Karpas-422 (cell line): ENCODE measurements at places on chromosomes 5 and 9. TPM values are rescaled to one million over a fixed set of nuclear protein-coding genes. Genes with fewer than 3 reads are reported as not detected.

DNA sequence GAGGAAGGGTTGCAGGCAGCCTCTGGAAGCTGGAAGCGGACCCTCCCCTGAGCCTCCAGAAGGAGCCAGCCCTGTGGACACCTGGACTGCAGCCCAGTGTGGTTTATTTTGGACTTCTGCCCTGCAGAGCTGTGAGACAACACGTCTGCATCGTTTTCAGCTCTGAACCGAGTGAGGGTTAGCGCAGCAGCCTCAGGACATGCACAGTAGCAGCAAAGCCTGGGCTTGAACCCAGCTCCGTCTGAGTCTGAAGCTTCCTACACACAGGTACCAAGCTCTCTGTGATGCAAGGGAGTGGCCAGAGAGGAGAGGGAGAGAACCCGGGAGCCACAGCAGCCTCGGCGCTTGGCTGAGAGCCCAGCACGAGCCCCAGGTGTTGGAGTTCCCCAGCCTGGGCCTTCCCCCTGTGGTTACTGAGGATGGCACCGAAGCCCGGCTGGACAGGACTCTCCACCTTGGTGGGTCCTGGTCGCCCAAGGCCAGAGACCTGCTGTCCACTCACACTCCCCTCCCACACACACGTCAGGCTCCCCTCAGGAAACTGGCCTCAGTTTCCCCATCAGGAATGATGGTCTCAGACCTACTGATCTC lies 128.2 kb downstream of the OLFM1 start:
- DNase-seq = no peak
- no peaks in the 10 kb centered on the region for H3K27me3 ChIP-seq
- H3K27ac ChIP-seq = no peak overlapping the region

DNA sequence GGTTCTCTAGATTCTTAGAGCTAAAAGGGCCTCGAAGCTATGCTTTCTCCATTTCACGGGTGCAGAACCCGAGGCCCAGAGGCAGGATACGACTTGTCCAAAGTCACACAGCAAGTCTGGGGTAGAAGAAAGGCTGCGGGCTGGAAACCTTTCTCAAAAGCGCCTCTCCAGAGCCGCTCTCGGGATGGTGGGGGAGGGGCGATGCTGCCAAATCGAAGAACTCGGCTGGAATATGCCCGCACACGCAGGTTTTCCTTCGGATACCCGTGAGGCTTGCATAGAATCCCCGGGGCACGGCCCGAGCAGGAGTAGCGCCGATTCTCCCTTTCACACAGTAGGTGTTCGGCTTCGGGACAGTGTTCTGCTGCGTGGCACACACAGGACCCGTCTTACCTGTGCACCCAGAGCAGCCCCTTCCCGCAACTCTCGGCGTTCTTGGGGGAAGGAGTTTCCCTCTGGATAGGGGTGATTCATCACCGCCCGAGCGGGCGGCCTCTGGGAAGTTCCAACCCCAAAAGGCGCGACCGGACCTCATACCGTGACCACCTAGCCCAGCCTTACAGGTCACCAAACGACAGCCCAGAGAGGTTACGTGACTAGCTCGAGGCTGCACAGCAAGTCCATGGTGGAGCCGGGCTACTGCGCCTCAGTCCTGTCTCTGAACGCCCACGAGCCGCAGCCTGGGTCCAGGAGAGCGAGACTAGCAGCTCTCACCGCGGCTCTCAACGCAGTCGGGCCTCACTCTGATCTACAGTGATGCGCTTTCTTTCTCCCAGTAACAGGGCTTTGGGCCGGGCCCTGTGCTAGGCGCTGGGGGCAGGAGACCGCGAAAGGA lies 4.1 kb downstream of the PAX5 start:
- no peaks in the 10 kb centered on the region for H3K27me3 ChIP-seq
- peak overlapping the region; percentile 92 for H3K27ac ChIP-seq
- peak; percentile 73 for DNase-seq

- H3K4me1 ChIP-seq = peaks cover 39% of the 10 kb centered on the region
- no peaks in the 10 kb centered on the region for H3K27me3 ChIP-seq
- peak overlapping the region; percentile 98 for H3K4me3 ChIP-seq
- peaks cover 28% of the 10 kb centered on the region for H3K36me3 ChIP-seq
- peak overlapping the region; percentile 79 for H3K27ac ChIP-seq
- no peak for DNase-seq
Measured at GRCh38 chr5:178231539-178232123, 971 bp downstream of the PHYKPL start.

DNA sequence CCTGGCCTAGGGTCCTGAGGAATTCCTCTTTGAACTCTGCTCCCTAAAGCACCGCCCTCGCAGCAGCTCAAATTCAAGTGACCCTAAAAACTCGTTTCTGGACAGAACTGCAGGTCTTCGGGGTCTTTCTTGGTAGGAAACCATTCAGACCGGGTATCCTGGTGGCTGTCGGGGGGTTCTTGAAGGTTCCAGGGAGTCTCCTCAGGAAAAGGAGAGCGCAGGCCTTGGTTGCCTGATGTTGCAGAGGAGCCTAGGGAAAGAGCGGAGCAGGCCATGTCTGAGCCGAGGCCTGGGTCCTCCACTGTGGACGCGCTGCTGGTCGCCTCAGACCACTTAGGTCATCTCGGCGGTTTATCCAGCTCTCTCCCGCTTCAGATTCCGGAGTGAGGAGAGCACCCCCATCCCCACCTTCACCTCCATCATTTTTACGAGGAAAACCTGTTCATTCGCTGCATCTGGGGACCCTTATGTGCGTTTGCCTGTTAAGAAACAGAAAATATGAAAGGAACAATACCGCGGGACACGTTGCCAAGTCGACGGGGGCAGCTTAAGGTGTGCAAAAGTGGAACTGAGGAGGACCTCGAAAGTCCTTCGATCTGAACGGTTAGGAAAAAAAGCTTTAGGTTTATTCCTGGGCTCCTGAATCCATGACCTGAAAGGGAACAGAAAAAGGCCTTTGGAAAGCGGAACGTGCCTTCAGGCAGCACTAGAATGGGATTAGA lies 299.4 kb downstream of the PARP8 start:
- no peak overlapping the region for H3K27ac ChIP-seq
- H3K27me3 ChIP-seq = no peaks in the 10 kb centered on the region
- DNase-seq = no peak
- peaks cover 7% of the 10 kb centered on the region for H3K4me1 ChIP-seq
- no peaks in the 10 kb centered on the region for H3K36me3 ChIP-seq
- no peak overlapping the region for H3K4me3 ChIP-seq

DNA sequence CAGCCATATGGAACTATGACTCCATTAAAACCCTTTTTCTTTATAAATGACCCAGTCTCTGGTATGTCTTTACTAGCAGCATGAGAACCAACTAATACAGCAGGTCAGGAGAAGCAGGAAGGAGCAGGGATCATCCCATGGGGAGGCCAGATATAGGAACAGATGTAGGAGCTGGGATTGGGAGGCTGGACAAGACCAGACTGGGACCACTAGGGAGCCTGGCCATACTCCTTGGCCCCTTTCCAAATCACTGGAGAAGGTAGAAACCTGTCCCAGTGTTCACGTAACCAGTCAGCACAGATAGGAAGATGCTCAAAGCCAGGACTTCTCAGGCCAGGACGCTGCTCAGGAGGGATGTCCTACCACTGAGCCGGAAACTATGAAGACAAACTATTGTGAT lies 95.5 kb downstream of the LMX1B start:
- no peaks in the 10 kb centered on the region for H3K36me3 ChIP-seq
- no peak overlapping the region for H3K27ac ChIP-seq
- no peaks in the 10 kb centered on the region for H3K27me3 ChIP-seq
- DNase-seq = no peak
- H3K4me3 ChIP-seq = no peak overlapping the region

DNA sequence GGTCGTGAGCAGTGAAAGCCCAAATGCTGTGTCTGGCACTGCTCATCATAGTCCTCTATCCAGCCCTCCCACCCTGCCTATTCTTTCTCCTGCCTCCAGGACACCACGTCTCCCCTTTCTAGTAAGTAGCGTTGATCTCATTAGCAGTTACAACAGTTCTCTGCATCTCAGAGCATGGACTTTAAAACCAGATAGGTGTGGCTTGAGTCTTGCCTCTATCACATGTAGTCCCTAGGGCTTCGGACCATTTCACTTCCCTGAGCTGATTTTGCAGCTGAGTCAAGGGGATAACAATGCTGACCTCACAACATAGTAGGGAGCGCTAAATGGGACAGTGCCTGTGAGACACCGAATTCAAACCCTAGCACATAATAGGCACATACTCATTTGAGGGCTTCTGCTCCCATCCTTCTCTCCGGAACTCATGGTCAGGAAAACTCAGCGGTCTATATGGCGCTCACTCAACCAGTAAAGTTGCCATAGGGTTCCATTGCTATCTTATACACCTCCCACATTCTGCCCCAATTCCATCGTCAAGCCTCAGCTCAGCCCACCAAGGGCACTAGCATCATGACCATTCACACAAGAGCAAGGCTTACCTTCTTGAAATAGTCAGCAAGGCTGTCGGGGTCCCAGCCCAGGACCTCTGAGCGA lies 515 bp downstream of the LCP2 start:
- H3K4me3 ChIP-seq = no peak overlapping the region
- H3K36me3 ChIP-seq = no peaks in the 10 kb centered on the region
- H3K27ac ChIP-seq = no peak overlapping the region
- peaks cover 17% of the 10 kb centered on the region for H3K4me1 ChIP-seq

DNA sequence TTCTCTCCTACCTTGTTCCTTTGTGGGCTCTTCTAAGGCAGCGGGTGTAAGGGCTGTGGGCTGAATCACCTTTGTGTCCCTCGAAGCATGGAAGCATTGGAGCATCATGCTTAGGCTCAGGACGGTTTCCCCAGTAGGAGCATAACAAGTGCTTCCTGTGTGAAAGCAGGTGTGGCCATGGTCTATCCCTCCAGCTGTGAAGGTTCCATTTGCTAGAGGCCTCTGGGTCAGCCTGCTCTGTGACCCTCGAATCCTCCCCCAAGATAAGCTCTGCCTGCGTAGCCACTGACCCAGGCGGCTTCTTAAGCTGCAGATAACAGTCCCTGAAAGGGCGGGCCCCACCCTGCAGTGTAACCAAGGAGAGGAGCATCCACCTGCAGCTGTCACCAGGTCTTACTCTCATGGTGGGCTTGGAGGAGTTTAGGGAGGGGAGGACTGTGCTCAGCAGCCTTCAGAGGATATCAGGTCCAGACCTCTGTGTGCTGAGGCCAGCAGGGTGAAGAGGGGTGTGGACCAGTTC lies 8.4 kb upstream of the NDST1 start:
- H3K27me3 ChIP-seq = no peaks in the 10 kb centered on the region
- no peak overlapping the region for H3K4me3 ChIP-seq
- H3K36me3 ChIP-seq = no peaks in the 10 kb centered on the region
- H3K4me1 ChIP-seq = no peaks in the 10 kb centered on the region
- H3K27ac ChIP-seq = no peak overlapping the region
- DNase-seq = no peak

DNA sequence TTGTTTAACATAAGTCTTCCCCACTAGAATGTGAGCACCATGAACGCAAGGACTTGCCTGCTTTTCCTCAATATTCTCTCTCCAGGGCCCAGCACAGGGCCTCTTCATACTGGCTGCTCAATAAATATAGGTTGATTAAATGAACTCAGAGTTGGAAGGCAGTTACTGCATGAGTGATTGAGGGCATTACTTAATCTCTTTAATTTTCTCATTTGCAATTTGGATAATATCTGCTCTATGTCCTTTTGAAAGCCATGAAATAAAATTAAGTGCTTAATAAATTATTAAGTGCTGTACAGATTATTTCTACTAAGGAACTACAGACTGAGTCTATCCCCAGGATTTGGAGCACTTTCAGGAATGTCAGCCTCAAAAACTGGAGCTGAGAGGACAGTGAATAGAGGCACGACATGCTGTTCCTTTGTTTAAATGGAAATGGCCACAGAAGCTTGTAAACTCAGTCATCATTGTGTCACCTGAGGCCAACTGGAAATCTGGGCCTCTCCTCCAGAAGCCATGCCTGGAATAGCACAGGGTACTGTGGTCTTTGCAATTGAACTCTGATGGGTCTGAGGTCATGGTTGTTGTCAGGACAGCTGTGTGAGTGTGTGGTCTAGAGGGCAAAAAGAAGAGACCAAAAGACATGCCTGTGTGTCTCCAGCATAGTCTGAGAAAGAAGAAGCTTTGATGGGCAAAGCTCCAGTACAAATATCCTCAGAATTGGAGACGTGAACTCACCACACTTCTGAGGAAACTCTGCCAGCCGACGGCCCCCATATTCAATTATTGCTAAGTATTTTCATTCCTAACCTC lies 86.1 kb downstream of the SH3TC2 start:
- H3K27ac ChIP-seq = no peak overlapping the region
- DNase-seq = no peak
- no peak overlapping the region for H3K4me3 ChIP-seq

DNA sequence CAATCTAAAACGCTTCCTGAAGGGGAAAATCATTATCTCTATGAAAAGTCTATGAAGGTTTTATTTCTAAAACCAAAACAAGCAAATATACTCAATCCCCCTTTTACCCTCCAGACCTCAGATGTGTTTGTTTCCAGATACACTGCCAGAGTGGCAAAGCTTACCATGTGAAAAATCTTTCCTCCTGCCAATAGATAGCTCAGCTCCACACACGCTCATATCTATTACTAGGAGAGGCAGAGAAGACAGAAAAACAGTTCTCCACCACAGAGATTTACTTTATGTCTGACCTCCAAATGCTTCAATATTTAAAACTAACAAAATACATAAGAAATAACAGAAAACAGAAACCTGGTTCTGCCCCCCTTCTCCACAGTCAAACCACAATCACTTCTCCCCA lies 7.0 kb downstream of the IRX2 start:
- no peaks in the 10 kb centered on the region for H3K27me3 ChIP-seq
- H3K4me3 ChIP-seq = no peak overlapping the region
- no peaks in the 10 kb centered on the region for H3K4me1 ChIP-seq

GRCh38 chr5:115686051-115686737 lies 60.4 kb upstream of the TMED7 start:
- no peak overlapping the region for H3K27ac ChIP-seq
- H3K36me3 ChIP-seq = no peaks in the 10 kb centered on the region
- H3K27me3 ChIP-seq = no peaks in the 10 kb centered on the region

DNA sequence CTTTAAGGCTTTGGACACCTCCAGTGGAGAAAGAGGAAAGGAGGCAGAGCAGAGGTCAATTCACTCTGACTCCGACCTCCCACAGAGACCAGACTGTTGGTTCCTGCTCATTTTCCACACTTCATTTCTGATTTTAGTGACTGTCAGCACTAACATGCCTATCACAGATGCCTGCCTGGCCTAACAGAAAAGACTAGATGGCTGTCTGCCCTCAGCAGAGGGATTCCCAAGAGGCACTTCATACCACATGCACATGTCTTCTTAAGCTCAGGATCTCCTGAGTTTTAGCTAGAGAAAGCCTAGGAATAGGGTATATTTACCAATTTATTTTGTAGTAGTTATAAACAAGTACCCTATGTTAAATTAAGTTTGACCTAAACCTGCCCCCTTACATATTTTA lies 336.0 kb downstream of the ENC1 start:
- H3K36me3 ChIP-seq = no peaks in the 10 kb centered on the region
- no peaks in the 10 kb centered on the region for H3K27me3 ChIP-seq
- H3K27ac ChIP-seq = no peak overlapping the region
- DNase-seq = no peak
- no peak overlapping the region for H3K4me3 ChIP-seq
- H3K4me1 ChIP-seq = no peaks in the 10 kb centered on the region

Gene CENPH
- 34.1 and 37.0 TPM in 2 replicates for total RNA-seq

Gene ZNF354C
- not detected in 2 replicates for total RNA-seq

Gene RBM22
- 35.9 and 53.2 TPM in 2 replicates for total RNA-seq

Gene SPINK4
- total RNA-seq = not detected in 2 replicates

Gene MARCOL
- total RNA-seq = not detected in 2 replicates

Gene GARIN3
- not detected in 2 replicates for total RNA-seq

Gene GADD45G
- not detected in 2 replicates for total RNA-seq

Gene C5orf58
- 7.8 TPM in 1 of 2 replicates, not detected in the other for total RNA-seq

Gene GNA14
- not detected in 2 replicates for total RNA-seq
